ENCODE measurements at places on chromosomes 6 and 20.

DNA sequence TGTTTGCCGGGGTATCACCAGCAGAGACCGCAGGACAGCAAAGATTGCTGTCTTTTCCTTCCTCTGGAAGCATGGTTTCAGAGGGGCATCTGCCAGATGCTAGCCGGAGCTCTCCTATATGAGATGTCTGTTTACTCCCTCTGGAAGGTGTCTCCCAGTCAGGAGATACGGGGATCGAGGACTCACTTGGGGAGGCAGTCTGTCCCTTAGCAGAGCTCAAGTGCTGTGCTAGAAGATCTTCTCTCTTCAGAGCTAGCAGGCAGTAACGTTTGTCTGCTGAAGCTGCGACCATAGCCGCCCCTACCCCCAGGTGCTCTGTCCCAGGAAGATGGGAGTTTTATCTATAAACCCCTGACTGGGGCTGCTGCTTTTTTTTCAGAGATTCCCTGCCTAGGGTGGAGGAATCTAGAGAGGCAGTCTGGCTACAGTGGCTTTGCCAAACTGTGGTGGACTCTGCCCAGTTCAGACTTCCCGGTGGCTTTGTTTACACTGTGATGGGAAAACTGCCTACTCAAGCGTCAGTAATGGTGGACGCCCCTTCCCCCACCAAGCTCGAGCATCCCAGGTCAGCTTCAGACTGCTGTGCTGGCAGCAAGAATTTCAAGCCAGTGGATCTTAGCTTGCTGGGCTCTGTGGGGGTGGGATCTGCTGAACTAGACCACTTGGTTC is 133.0 kb upstream of the FLRT3 start:
- DNase-seq, result no peak

- no peak for DNase-seq
Observed at GRCh38 chr6:1946583-1946982, 298.8 kb downstream of the GMDS start.

GRCh38 chr6:84773431-84774156 is 9.2 kb upstream of the TBX18 start:
- no peak for DNase-seq

- DNase-seq, result no peak
Observed at GRCh38 chr20:36092398-36093024, 62.0 kb upstream of the EPB41L1 start.

DNA sequence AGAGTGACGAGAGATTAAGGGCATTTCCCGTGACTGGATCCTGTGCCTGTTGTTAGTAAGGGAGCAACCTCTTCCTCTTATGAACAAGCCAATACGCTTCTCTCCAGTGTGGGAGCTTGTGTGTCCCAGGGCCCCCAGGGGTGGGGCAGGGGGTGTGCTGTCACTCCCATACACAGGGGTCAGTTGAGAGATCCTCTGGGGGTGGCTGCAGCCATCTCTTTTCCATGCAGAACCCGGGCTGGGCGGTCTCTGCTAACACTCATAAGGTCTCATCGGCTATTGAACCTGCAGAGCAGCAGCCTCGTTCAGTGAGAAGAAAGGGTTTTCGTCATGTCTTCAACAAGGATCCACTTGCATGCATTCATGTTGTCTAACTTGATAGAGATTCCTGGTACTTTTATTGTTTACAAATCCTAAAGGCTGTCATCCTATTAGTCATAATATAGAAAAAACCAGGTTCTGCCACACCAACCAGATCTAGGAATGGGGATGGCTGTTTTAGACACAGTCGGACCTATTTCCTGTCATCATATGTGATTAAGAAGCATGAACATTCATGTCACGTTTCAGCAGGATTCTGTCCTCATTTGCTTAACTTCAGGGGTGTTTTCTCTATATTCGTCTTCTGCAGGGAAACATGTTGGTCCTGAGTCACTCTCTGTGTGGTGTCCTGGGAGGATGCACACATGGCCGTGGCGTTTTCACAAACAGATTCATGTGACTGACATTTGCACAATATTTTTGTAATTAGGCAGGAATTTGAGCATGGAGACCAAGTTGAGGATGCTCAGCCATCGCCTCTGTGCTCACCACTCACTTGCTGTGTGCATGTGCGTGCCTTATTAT is 13.3 kb upstream of the THBS2 start:
- no peak for DNase-seq

GRCh38 chr6:133644892-133645619 is 243.9 kb upstream of the TCF21 start:
- DNase-seq, result no peak

GRCh38 chr6:111672761-111673450 is 67.2 kb upstream of the TRAF3IP2 start:
- DNase-seq, result no peak

DNA sequence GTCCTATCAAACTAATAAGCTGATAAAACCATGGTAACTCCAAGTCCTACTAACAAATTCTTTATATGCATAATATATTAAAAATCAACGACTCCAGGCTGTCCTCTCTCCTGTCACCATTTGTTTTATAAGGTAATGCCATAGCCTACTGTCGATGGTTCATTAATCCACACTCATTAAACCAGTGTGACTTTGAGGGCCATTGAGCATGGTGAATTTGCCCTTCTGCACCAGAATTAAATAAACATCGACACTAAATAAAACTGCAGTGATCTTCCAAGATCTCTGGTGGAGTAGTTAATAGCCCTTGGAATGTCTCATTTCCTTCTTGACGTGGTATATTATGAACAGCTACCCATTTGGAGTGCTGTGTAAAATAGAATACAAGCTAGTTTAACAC is 358.5 kb downstream of the CBLN4 start:
- no peak for DNase-seq

DNA sequence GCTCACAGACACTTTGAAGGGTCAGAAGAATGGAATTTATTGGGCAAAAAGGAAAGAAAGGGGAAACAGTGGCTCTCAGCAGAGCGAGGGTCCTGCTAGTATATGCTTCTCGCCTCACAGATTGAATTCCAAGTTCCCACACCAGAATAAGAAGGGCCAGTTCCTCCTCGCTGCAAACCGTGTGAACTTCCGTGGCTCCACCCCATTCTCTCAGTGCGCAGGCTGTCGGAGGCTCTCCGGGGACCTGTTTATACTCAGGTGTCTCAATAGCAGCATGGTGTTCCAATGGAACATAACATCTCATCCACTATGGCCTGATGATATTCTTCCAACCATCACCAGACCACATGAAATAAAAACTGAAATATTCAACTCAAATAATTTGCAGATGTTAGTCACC is 4.6 kb downstream of the SAMD3 start:
- DNase-seq, result no peak

- peak; percentile 51 for DNase-seq
Observed at GRCh38 chr20:24034820-24035219, 46.2 kb upstream of the GGTLC1 start.

DNA sequence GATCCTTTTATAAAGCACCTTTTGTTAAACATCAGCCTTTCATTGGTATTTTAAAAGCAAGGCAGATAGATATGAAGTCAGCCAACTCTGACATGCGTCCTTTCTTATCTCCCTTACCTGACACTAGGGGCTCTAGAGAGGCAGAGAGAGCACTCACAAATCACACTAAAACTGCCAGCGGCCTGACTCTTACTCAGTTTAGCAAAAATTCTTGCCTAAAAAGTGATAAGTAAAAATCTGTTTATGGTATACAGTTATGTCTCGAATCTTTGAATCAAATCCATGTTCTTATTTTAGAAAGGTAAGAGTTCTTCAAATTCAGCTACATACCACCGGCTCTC is 10.4 kb upstream of the TDRD6 start:
- DNase-seq, result no peak

- DNase-seq, result no peak
Observed at GRCh38 chr6:139008117-139008516, 20.1 kb upstream of the REPS1 start.

GRCh38 chr20:18684775-18685174 is 96.9 kb downstream of the DTD1 start:
- no peak for DNase-seq

GRCh38 chr20:1392443-1392692 is 486 bp downstream of the FKBP1A start:
- no peak for DNase-seq

DNA sequence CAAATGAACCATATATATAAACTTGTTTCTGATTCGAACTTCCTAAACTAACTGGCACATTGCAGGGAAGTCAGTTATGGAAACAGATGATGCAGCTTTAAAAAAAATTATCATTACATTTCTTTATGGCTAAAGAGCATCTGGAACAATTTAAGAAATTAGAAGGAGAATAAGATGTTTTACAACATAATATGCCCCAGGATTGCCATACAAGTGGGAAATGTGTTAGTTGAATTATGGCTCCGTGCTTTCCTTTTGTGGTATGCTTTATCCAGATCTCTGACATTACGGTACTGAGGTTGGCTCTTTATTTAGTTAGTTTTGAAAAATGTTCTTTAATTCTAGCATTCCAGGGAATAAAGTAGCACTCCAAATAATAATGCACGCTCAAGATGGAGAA is 343.0 kb upstream of the ZFP64 start:
- DNase-seq, result no peak

DNA sequence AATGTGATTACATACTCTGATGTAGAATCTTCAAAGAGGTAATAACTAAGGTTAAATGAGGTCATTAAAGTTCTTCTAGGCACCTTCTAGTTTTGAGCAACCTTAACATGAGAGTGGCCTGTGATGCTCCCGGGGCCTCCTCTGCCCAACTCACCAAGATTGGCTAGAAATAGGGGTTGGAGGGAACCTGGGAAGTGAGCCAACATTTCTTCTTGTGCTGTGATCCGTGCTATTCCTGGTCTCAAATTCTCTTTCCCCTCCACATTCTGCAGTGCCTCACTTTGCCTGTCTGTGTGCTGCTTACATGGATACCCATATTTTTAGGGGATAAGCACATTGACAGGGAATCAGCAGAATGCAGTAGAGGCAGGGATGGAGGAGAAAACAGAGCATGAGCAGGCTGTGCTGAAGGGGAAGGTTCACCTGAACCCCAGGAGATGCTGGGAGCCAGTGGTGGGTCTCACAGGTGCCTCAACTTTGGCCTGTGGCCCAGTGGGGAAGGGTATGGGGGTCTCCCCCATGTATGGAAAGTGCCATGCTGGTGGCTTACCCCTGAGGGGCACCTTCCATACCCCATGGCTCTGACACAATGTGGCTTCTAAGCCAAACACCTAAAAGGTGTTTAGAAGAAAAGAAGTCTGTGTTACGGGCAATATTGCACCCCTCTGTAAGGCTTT is 164.7 kb upstream of the CHD6 start:
- DNase-seq, result no peak

- DNase-seq, result no peak
Observed at GRCh38 chr20:672963-673602, 2.5 kb downstream of the SCRT2 start.

DNA sequence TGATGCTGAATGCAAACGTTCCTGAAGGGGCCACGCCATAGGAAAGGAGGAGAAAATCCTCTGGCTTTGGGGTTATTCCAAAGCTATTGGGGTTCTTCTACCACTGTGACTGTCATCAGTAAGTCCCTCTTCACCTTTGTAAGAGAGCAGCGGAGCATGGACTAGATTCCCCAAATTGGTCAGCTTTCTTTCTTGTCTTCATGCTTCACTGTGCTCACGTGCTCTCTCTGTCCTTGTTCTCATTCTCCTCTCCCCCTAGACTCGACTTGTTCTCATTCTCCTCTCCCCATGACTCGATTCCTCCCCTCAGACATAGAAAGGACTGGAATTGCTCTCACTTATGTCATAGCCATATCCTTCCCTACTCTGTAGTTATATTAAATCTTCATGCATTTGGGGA is 54.8 kb upstream of the ADGRG6 start:
- no peak for DNase-seq

Measured in NCI-H2029 treated with DMSO at 0.1 percent for 48 hours (cell line).